ENCODE measurements at places on chromosomes 6 and 20.

GRCh38 chr6:68197356-68197755 lies 437.7 kb upstream of the ADGRB3 start:
- no peak for DNase-seq

GRCh38 chr6:40953486-40953885 lies 85.5 kb downstream of the UNC5CL start:
- DNase-seq: no peak

DNA sequence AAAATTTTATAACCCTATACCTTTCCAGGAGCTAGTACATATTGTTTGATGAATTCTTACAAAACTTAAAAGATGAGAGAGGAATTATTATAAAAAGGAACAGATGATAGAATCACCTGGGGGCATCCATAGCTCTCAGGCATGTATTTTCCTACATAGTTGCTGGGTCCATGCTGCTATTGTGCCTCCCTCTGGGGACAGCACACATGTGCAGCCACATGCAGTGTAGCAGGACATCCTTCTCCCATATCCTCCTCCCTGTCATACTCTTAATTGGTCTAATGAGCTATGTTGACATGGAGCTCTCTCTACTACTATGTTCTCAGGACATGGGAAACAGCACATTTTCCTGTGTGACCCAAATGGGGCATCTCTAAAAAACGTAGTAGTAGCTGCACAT lies 898.2 kb upstream of the MAP3K7 start:
- DNase-seq: no peak

GRCh38 chr6:95232446-95232845 lies 344.9 kb upstream of the MANEA start:
- no peak for DNase-seq

- DNase-seq: no peak
Measured at GRCh38 chr6:146041282-146041681, 12.4 kb downstream of the GRM1 start.

DNA sequence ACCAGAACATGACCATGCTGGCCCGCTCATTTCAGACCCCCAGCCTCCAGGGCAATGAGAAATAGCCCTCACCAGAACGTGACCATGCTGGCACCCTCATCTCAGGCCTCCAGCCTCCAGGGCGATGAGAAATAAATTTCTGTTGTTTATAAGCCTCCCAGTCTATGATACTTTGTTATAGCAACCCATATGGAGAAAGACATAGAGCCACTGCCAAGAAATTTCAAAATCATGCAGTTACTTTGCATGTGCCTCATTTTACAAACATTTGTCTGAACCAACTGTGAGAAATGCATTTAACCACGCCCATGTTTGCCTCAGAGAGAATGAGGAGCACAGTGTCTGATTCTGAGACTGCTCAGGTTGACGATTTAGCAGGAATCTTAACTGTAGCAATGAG lies 15.5 kb downstream of the CYP39A1 start:
- DNase-seq: no peak

GRCh38 chr20:18537651-18538050 lies 29.6 kb upstream of the SMIM26 start:
- DNase-seq: no peak

GRCh38 chr6:28523241-28523622 lies 2.4 kb upstream of the GPX5 start:
- DNase-seq: no peak

DNA sequence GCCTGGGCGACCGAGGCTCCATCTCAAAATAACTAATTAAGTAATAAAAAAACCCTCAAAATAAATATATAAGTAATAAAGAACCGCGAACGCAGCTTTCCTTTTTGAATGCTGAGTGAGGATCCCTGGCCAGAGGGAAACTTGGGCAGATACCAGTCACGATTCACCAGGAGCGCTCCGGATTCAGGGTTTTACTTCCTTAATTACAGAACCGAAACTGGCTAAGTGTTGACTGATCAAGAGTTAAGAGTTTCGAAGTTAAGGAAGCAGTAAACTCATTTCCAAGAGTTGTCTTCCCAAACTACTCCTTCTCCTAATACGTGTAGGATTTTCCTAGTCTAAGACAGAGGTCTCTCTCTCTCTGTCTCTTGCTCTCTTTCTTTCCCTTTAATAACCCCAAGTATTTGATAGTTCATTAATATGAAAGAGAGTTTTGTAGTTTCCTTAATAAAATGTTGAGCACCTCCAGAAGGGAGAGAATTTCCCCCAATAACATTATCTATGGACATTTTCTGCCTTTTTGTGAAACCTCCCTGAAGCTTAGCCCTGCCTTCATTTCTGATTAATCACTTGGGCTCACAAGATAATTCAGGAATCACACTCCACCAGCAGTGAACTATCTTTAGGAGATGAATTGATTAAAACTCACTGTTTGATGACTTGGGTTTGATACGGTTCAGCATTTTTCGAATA lies 61.4 kb upstream of the ZNF217 start:
- no peak for DNase-seq

DNA sequence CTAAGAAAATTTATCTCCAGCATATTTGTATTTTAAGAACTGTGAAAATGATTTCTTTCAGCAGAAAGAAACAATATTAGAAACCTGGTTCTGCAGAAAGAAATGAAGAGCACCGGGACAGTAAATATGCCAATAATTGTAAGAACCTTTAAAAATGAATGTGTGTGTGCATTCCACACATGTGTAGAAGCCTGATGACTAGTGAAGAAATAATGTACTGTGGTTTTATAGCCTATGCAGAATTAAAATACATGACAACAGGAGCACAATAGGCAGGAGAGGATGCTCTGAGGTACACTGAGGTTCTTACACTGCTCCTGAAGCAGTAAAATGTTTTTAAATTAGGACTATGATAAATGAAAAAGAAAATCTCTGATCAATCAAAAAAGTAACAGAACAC lies 48.9 kb downstream of the SNX14 start:
- no peak for DNase-seq

GRCh38 chr6:130993292-130993765 lies 69.7 kb downstream of the EPB41L2 start:
- DNase-seq: no peak

DNA sequence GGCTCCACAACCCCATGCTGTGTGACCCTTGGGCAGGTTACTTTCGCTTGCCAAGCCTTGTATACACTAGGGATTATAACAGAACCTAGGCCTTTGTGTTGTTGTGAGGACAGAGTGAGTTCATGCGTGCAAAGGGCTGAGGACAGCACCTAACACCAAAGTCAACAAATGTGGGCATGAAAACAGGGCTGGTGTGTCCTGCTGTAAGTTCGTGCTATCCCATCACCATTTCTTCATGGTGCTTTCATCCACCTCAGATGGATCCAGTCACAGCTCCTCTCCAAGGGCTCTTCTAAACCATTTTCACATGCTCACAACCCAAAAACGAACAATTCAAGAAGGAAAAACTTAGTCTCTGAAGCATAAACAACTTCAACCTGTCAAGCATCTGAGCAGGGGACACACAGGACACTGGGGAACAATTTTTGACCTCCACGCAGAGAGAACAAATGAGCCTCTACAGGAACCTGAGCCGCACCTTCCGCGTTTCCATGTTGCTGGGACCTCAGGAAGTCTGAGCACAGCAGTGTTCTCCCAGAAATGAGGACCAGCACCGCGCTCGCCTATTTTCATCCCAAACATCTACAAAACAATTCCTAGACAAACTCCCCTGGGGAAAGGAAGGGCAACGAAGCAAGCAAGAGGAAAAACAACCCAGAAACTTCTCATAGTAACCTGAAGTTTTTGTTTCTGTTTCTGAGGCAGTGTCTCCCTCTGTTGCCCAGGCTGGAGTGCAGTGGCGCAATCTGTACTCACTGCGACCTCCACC lies 3.1 kb downstream of the LRP11 start:
- no peak for DNase-seq

DNA sequence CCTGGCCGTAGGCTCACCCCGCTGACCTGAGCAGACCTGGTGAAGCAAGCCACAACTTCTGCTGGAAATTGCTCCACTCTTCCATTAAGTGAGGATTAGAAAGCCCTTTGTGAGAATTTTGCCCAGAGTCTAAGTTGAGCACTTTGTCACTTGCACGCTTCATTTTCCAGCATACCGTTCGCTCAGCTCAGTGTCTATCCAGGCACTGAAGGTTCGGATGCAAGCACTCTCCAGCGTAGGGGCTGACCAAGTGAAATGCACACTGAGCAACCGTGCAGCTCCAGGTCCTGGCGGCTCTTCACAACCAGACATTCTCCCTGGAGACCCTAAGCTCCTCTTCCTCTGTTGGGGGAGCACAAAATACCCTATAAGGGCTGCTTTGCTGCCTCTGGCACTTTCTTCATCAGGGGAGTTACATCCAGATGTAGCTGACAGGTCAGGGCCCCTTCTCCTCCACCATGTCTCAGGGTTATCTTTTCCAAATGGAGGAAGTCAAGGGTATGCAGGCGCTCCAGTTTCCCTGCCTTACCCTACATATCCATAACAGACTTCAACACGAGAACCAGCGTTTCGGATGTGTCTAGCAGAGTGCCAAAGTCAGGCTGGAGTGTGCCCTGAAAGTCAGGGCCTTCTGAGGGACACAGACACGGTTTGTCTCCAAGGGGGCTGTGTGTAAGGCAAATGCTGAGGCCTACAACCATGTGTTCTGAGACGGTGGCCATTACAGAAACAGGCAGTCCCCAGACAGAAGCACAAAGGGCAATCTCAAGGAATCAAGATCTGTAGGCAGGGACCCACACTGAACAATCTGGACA lies 146.7 kb upstream of the AFDN start:
- no peak for DNase-seq

GRCh38 chr6:160391419-160392116 lies 43.4 kb downstream of the SLC22A3 start:
- DNase-seq: no peak

GRCh38 chr6:74632196-74632875 lies 573.5 kb downstream of the COL12A1 start:
- no peak for DNase-seq

GRCh38 chr20:8242827-8243724 lies 111.0 kb downstream of the PLCB1 start:
- no peak for DNase-seq

DNA sequence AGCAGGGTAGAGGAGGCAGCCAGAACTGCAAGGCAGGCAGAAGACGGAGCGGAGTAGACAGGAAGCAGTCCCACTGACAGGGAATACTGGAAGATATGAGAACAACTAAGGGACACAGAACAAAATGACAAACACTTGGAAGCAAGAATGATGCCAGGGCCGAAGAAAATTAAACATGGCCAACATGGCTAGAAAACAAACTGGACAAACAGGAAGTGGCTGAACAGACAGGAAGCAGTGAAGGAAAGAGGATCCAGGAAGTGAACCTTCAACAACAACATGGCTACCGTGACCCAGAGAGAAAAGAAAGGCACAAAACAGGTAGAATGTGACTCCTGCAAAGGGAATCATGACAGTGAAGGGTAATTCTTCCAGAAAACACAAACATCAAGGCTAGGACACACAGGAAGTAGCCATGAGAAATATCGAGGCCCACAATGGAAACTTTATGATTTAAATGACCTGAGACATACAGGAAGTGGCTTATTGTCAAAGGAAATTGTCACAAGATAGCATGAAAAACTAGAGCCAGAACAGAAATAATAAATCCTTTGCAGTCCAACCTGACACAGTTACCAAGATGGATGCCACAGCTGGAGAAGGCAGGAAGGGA lies 9.1 kb downstream of the COL11A2 start:
- DNase-seq: no peak

DNA sequence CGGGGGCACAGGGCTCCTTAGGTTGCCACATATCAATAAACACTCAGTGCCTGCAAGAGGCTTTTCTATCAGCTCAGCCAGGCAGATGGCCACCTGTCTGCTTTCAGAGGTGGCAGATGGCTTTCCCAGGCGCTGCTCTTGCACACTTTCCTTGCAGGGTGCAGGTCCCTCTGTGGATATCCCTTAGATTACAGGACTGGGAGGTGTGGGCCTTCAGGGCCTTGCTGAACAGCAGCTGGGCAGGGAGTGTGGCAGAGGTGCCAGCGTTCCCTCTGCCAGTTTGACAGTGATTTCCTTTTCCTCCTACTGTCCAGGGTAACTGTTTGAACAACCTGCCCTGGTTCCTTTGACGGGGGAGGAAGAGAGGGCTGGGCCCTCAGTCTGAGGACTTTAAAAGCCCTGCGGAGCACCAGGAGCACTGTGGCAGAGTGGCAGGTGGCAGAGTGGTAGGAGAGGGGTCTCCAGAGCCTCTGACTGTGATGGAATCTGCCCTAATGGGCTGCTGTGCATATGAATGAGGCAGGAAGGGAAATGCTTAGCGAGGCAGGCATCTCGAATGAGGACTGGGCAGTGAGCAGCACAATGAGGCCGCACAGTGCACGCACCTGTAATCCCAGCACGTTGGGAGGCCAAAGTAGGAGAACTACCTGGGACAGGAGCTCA lies 34.2 kb downstream of the ABHD12 start:
- peak; percentile 9 for DNase-seq

DNA sequence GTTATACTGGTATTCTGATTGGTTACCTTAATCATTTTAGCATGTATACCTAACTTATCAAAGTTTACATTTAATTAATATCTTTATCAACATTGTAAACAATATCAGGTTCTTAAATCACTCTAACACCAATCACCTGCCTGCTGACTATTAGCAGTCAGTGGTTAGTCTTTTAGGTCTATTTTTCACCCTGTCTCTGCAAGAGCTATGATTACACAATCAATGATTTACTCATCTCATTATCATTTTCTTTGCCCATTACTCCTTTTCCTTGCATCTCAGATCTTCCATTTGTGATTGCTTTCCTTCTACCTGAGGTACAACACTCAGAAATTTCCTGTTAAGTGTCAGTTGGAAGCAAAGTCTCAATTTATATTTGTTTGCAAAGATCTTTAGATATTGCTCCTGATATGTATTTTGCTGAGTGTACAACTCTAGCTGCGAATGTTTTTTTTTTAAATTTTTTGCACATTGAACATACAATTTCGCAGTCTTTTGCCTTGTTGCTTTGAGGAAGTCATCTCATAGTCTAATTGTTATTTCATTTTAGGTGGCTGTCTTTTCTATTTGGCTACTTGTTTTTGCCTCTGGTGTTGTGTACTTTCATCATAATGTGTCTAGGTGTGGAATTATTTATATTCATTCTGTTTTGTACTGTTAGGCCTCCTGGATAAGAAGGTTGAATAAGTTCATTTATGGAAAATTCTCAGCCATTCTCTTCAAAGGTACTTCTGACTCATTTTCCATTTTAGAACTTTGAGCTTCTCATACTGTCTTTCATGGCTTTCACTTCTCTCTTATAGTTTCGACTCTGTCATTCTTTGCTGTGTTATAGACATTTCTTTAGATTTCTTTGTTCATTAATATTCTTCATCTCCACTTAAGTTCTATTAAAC lies 104.9 kb upstream of the CEP162 start:
- no peak for DNase-seq

DNA sequence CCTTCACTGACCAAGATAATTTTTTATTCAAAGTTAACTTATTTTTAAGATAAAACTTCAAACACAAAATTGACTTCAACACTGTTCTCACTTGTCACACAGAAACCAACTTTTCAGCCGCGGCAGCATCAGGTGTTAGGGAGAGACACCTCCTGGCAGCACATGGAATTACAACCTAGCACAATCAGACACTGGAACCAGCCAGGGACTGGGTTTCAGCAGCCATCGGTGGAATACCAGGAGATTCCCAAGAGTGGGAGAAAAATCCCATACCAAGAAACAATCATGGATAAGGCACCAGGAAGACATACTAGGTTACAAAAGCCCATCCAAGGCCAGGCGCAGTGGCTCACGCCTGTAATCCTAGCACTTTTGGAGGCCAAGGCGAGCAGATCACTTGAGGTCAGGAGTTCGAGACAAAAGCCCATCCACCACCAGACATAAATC lies 70.0 kb downstream of the SNX5 start:
- DNase-seq: peak; percentile 37
